Fibroblast of mammary gland (primary cell): ENCODE measurements at places on chromosomes 12 and 14.

- DNase-seq = no peak
These were observed 8.0 kb upstream of the BHLHE41 start for GRCh38 chr12:26132866-26133265.

DNA sequence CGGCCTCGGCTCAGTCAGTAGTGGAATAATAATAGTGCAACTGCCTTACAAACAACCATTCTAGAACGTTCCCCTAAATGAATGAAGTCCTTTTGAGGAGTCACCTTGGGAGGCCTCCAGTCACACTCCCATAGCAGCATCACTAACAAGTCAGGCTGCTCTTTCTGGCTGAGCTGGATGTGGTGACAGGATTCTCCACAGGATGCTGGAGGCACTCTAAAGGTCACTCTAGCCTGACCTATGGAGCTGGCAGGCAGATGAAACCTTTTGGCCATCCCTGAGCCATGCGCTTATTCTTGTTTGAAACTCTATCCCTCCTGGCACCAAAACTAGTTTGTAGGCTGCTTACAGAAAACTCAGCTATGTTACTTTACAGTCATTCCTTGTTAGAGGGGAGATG, 17.9 kb upstream of the TFCP2 start:
- no peak for DNase-seq

DNA sequence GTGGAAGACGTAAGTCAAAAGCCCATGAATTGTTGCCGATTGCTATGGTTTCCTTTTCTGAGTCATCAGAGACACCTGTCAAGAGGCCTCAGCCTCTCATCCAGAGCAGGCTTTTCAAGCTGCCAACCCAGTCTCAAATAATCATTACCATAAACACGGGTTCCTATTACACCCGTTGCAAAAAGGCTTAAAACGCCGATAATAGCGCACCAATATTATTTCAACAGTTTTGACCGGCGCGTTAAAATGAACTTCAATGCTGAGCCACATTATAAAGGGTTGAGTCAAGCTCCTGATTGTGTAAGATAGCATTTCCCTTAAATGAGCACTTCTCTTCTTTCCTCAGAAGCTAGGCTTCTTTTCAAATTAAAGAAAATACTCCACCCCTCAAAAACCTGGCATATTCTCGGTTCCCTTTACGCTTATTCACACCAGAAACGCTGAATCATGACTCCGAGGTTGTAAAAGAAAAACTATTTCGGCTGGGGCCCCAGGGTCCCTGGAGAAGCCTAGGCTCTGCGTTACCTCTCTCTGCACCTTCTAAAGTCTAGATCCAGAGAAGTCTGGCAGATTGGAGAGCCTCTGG, 1.4 kb downstream of the TMTC1 start:
- peak; percentile 90 for DNase-seq

DNA sequence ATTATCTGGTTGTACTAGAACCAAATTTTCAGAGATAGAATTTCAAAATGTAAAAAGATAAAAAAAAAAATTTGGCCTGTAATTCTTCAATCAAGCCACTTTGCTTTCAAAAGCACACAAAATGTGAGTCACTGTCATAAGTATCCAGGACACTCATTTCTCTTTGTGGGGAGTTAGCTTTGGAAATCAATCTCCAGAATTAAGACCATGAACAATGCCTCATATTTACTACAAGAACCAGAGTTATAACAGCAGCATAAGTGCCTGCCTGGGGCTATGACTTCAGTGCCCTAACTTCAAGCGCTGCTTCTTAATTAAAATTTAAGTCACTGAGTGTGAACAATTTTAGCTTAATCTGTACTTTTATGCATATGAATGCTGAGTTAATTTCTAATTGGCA, 162.1 kb downstream of the C12orf42 start:
- DNase-seq = no peak

- DNase-seq = peak; percentile 99
These were observed 168.1 kb upstream of the NOVA1 start for GRCh38 chr14:26765768-26766520.

DNA sequence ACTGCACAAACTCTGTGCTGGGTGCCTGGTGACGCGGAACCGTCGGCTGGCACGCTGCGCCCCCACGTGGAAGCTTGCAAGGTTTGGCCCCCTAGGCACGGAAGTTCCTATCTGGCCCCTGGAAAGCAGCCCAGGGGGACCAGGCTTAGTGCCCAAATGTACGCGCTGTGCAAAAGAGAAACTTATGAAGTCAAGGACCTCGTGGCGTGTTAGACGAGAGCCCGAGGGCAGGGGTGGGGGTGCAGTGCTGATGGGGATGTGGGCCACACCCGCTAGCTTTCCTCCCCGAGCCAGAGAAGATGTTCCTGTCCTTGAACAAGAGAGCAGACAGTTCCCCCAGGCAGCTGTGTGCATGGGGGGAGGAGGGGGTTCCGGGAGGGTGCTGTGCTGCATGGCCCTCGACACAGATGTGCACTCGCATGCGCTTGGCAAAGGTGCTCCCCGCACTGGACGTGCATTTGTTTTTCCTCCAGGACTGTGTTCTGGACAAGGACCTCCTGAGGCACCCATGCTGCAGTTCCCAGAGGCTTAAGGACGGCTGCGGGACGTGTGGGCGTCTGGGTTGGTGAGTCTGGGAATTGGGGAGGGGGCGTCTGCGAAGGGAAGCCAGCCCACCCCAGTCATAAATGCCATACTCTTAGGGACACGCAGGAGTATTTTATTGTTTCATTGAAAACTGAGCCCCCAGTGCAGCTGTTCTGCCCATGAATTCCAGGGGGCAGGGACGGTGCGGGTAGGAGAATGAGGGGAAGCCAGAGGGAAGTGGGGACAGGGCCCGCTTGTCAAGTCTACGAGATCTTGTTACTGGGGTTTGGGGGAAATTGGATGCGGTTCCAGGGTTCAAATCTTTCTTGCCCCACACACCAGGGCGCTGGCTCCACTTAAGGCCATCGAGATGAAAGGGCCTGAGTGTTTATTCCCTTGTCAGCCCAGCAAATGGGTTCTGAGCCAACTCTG, 80.0 kb downstream of the NTF3 start:
- DNase-seq = no peak

DNA sequence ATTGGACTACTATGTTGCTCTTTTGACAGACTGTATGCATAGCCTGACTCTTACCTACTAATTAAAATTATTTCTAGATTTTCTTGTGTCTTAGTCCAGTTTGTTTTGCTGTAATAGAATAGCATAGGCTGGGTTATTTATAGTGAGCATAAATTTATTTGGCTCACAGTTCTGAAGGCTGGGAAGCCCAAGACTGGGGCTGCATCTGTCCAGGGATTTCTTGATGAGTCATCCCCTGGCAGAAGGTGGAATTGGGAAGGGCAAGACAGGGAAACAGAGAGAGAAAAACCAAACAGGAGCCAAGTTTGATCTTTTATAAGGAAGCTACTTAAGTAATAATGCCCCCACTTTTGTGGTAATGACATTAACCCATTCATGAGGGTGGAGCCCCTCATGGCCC, 759.2 kb upstream of the LRFN5 start:
- DNase-seq = peak; percentile 1

DNA sequence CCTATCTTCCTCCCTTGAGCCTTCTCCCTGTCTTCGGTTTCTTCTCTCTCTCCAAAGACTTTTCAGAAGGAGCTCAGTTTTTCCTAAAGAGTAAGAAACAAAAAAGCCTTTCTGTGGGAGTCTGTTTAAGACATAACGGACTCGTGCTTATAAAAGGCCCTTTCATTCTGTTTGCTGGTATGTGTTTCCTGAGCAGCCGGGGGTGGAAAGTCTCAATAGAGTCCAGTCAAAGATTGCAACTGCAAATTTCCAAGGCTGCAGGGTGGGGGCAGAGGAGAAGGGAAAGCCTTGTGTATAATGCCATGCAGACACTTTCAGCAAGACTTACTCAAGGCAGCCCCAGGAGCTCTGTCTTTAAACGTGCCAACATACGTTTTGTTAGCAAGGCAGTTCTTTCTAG, 62.2 kb downstream of the GNG2 start:
- DNase-seq = no peak

- DNase-seq = peak; percentile 46
These were observed 400.9 kb downstream of the SNAPC1 start for GRCh38 chr14:62162998-62163589.

- no peak for DNase-seq
These were observed 100.5 kb upstream of the TMCC3 start for GRCh38 chr12:94750864-94751263.

GRCh38 chr12:69733638-69734037, 5.0 kb upstream of the RAB3IP start:
- DNase-seq = no peak

DNA sequence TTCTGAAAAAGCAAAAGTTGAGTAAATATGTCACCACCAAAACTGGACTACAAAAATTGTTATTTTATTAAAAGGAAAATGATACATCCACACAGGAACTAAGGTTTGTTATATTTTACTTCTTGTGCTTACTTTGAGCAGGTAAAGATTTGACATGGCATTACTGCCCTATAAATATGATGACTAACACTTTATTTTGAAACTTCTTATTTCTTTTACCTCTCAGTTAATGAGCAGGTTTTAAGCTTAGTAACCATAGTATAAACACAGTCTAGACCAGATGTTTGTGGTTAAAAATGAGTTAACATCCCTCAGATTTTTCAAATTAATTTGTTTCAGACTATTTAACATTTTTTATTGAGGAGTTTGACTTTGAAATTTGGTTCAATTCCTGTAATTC, 862.5 kb upstream of the USP15 start:
- no peak for DNase-seq

DNA sequence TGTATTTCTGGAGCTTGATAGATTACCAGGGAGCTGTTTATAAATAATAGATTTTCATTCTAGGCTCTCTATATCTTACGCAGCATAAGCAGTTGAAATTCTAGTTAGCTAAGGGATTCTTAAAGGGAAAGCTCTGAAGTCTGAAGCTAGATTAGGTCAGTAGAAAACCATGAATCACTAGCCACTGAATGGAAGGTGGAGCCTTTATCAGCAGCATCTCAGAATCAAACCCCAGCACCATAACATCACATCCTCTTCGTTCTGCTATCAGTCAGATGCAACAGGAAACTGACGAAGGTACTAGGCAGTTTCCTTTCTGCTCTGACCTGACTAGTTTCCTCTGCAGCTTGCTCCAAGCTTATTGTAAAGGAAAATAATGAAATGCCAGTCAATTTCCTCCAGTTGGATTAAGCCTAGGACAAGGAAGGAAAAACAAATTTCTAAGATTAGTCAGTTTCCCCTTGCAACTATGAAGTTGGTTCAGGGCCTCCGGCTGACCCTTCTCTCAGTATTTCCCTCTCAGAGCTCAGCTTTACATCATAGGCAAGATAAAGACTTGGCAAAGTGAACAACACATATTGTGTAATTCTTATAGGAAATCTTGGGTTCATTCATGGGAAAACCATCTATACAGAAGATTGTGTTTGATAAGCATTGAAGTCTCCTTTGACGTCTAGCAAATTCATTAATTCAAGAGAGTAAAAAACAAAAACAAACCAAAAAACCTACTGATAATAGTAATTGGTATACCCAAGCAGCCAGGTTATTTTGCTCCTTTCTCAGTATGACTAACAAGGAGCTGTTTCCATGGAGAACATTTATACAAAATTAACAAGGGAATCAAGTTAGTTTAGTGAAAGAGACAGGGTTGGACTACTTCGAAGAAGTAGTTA, 43.4 kb upstream of the CFAP54 start:
- DNase-seq = peak; percentile 90

DNA sequence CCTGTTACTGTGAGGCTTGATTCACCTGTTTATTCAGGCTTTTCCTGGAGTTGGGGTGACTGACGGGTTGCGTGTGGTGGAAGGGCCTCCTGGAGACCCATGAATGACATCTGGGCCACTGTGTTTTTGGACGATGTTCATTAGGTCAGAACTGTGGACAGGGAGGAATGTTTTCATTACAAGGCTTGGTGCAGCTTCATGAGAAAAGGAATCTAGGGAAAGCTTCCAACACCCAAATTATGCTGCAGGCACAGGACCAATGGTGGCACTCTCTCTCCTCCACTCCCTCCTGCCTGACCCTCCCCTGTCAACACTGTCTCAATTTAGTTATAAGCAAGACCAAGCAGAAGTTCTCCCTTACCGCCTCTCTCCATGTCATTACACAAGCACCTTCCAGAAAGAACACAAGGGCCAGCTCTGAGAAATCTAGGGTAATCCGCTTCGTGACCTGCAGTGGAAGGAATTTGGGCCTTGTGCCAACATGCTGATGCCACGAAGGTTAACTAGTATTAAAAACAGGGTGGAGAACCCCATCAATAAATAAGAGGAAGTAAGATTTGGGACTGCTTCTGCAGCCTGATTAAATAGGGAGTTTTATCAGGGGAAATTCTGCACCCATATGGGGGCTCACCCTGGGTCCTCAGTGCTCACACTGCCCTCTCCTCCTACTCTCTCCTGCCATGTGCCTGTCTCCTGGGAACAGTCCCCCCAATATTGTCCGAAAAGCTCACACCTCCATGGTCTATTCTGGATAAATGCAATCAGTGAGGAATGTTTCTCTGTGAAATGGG, 200.3 kb downstream of the KTN1 start:
- peak; percentile 39 for DNase-seq

DNA sequence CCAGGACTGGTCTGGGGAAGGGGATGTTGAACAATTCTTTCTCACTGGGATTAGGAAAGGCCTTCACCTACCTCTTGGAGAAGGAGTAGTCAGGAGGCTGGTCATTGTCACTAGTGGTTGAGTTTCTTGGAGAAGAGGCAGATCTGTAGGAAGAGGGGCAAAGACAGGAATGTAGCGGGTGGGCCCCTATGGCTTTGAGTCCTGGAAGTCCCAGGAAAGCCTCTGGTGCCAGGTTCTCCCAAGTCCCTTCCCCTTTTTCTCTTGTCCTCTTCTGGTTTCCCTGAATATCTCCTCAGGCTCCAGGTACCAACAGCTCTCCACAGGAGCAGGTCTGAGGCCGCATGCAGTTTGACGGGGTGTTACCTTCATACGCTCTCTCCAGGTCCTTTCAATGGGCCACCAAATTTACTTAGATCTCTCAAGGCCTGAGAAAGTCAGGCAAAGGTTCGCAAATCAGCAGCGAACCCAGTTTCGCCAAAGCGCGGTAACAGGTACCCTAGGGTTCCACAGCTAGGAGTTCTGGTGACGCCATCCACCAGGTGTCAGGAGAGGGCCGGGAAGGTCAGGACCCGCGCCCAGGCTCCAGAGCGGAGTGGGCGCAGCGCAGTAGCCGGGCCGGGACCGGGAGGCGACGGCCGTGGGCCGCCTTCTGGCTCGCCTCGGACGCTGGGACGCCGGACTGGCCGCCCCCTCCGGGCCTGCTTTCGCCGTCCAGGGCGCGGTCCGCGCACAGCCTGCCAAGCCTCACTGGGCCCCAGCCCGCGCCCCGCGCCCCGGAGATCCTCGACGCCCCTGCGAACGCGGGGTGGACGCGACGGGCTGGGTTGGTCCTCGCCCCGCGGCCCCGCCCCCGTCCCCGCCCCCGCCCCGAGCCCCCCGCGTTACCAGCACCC, 795 bp downstream of the SMAGP start:
- DNase-seq = peak; percentile 36

GRCh38 chr14:33510991-33511390, 439.9 kb downstream of the EGLN3 start:
- DNase-seq = no peak

- no peak for DNase-seq
These were observed 63.5 kb downstream of the GALNT16 start for GRCh38 chr14:69323266-69323998.

GRCh38 chr12:69068448-69068847, 135.5 kb upstream of the CPM start:
- peak; percentile 78 for DNase-seq
